ENCODE measurements at places on chromosomes 12 and 14.

- DNase-seq, result no peak
Observed at GRCh38 chr12:8822298-8822697, at the start of gene A2ML1. TSS of gene A2ML1 (plus strand) at chr12:8822621. CDS start at chr12:8822652, 31 bp downstream.

- peak; percentile 28 for DNase-seq
Observed at GRCh38 chr14:32761381-32761968, 177.2 kb upstream of the NPAS3 start.

- no peak for DNase-seq
Observed at GRCh38 chr12:124906606-124907261, 7.7 kb downstream of the UBC start.

DNA sequence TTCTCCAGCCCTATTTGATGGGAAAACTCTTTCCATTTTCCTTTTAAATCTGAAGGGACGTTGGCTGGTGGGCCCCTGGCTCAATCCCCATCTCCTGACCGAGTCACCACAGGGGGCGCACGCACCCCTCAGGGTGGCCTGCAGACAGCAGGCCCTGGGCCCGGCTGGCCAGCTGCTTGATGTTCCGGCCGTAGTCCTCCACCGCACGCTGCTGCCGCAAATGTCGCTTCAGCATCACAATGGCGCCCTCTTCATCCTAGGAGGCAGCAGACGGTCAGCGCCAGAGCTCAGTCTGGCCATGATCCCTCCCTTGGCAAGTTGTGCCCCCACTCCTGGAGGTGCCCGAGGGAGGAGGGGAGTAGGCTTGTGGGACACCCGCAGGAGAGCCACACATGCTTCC lies 70.0 kb downstream of the PLEKHG3 start:
- DNase-seq, result no peak

- no peak for DNase-seq
Observed at GRCh38 chr12:129401572-129401971, 502.3 kb downstream of the TMEM132D start.

DNA sequence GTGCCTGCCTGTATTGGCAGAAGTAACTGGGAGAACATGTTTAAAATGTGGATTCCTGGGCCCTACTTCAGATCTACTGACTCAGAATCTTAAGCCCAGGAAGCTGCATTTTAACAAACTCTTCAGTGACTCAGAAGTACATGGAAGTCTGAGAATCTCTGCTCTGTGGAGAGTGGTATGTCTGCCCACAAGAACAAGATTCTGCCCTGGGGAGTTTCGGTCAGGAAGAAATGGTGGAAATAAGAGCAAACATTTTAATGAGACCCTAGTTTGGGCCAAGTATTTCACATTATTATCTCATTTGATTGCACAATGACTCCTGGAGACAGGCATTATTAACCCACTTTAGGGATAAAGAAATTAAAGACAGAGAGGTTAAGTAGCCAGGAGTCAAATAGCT lies 8.2 kb downstream of the ALDH1L2 start:
- DNase-seq, result peak; percentile 52

DNA sequence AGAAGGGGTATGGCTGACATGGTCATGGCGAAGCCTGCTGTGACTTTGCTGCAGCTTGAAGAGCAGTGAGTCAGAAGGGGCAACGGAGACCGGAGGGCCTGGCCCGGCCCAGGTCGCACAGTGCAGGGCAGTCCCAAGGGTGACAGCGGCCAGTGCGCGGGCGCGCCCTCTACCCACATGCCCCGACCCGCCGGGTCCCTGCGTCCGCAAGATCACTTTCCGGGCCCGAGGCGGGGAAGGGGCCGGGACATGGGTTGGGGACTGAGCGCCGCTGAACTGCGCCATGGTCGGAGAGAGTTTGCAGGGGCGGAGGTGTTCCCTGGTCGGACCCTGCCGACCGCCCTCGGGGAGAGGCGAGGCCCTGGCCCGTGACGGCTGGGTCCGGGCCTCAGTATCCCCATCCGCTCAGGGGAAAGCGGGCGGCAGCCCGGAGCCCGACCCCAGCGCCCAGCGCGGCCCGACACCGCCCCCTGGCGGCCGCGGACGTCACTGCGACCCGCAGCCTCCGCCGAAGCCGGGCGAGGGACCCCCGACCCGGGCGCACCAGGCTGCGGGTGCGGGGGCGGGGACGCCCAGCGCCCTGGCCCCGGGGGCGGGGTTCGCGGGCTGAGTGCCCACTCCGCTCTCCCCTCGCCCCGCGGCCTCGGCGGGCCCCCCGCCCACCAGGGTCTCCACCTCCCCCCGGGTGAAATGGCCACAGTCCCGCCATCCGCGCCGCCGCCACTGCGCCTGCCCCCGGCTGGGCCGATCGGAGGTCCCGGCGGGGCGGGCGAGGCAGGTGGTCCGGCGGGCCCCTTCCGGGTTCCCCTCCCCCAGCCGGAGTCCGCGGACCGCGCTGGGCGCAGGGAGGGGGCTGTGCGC lies 7.2 kb upstream of the ANKRD9 start:
- no peak for DNase-seq

GRCh38 chr12:111037047-111037446 lies 116.7 kb upstream of the MYL2 start:
- no peak for DNase-seq

- DNase-seq, result no peak
Observed at GRCh38 chr12:78778339-78778738, 86.2 kb upstream of the SYT1 start.

- no peak for DNase-seq
Observed at GRCh38 chr12:97063292-97063935, 156.4 kb downstream of the NEDD1 start.

- no peak for DNase-seq
Observed at GRCh38 chr14:91496790-91497189, 13.3 kb downstream of the PPP4R3A start.

DNA sequence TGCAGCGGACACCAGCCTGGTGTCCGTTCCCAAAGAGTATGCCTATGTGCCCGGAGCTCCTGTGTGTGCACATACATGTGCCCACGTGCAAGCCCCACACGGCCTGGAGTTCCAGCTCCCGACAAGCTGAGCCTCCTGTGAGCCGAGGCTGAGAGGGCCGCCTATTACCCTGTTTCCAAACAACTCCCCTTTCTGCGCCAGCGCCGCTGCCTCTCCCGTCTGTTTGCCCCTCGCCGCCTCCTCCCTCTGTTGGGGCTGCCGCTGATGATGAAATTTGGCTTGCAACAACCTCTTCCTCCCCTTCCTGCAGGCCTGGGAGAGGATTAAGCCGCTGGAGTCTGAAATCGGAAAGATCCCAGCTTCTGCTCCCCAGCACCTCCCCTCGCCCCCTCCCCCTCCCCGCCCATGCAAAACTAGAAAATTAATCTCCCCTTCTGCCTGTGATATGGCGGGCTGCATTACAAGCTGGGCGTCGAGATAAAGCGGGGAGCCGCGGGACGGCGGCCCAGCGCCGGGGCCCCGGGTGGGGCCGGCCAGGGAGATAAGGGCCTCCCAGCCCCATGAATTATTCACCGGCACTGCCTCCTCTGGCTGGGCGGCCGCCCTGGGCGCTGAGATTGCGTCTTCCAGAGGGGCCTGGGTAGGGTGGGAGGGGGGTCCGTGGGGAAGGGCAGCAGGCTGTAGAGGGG lies 6.8 kb upstream of the ASIC1 start:
- DNase-seq, result no peak

GRCh38 chr12:93956551-93956950 lies 191.8 kb upstream of the PLXNC1 start:
- no peak for DNase-seq

- DNase-seq, result no peak
Observed at GRCh38 chr12:49645146-49646039, 22.0 kb downstream of the PRPF40B start.

DNA sequence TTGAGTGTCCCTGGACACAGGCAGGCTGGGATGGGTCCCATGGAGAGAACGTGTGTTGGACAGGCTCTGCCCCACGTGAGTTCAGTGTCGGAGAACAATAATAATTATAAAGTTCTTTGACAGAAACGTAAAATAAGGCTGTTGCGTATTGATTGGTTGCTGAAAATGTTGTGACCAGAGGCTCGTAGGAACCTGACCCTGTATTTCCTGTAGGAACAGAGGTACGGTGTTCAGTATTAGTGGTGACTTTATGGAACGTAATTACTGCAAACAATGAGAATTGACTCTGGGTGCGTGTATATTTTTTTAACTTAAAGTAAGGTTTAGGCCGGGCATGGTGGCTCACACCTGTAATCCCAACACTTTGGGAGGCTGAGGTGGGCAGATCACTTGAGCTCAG lies 7.8 kb downstream of the MTA1 start:
- DNase-seq, result no peak

DNA sequence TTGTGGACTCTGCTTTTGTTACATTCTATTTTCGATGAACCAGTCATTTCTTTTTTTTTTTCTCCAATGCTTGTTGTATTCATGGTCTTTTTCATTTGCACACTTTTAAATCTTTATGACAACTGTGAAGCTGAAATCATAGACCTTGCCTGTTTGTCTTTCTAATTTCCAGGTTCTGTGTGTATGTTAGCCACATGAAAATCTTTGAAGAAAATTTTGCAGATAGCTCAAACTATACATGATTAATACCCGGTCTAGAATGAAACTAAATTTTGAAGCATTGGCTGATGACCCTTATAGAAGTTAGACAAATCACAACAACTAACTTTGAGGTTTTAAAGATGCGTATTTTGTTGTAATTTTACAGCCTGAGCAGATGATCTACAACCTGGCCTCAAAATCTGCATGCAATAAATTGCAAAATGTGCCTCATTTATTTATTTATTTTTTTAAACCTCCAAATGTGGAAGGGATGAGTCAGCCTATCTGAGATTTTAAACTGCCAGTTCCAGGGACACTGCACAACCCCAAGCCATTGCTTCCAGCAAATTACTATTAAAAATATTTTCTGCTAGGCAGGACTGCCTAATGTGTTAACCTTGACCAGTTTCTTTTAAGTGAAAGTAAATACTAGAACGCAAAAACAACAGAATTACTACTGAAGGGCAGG lies 96.3 kb upstream of the NAV3 start:
- DNase-seq, result peak; percentile 12

DNA sequence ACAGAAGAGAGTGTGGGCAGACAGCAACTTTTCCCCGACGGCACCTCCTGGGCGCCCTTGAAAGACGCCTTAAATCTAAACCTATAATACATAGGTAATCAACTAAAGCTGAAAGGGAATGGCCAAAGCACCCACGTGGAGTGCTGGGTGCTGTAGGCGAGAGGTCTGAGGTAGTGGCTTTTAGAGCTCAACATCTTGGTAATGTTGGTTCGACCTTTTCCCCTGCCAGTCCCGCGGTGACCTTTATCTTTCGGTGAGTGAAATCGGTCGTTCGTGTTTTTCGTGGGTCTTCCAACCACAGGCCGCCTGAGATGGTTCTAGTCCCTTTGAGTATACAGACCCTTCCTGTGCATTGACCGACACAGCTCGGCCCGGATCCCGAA lies 9.1 kb downstream of the OR6S1 start:
- no peak for DNase-seq

- DNase-seq, result no peak
Observed at GRCh38 chr12:49750027-49750995, 9.0 kb downstream of the TMBIM6 start.

GRCh38 chr14:92252323-92252722 lies 70.6 kb upstream of the SLC24A4 start:
- DNase-seq, result no peak

DNA sequence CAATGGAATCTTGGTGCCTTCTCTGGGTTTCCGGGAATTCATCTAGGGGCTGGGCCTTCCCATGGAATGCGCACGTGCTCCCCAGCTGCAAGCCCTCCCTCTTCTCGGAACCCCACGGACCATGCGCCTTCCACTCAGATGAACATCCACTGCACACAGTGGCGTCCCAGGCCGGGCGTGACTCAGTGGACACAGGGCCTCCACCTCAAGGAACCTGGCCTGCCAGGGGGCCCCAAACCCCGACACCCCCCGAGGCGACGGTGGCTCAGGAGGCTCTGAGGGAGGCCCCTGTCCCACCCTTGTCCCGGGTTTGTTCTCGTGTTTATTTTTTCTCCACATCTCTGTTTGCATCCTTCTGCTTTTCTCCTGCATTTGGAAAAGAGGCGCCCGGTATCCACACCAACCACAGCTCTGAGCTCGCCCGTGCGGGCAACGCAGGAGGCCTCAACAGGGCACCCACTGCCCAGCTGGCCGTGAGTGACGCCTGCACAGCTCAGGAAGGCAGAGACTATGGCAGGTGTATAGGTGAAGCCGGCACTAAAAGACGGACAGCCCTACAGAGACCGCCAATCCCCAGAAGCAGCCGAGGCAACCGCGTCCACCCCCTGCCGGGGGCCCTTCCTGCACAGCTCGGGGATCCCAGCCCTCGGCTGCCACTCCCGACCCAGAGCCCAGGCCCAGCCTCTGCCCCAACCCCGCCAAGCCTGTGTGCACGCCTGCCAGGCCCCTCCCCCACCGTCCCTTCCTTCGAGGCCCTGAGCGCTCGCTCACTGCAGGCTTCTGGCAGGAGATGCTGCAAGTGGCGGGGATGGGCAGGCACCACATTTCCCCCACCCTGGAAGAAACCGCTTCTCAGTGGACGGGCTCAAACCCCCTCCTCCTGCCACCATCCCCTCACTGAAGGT lies 23.8 kb upstream of the GALNT9 start:
- no peak for DNase-seq

GRCh38 chr12:47814539-47815170 lies 5.0 kb downstream of the HDAC7 start:
- no peak for DNase-seq

- no peak for DNase-seq
Observed at GRCh38 chr12:51127050-51127729, 43.8 kb upstream of the CSRNP2 start.

- no peak for DNase-seq
Observed at GRCh38 chr12:113477842-113478215, 6.2 kb upstream of the LHX5 start.

DNA sequence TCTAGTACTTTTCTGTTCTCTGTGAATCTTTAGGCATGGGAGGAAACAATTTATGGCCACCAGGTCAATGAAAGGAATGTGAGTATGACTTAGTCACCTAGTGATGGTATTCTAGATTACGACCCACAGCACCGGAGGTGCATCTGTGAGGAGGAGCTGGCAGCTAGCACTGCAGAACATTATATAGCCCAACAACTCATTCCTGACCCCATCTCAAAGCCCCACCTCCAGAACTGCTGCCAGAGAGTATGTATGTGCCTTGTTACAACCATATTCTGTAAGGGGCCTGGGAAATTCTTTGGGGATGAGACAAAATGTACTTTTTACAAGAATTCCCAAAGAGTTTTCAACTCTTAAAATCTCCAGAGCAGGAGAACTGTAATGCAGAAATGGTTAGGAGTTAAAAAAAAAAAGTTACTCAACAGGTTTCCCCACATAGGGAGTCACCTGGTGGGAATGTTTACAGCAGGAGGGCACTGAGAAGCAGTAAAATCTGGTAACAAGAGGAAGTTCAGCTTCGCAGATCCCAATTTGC lies 34.9 kb upstream of the CERS5 start:
- peak; percentile 93 for DNase-seq

- DNase-seq, result peak; percentile 51
Observed at GRCh38 chr12:123471374-123472068, 13.6 kb downstream of the SNRNP35 start.

Measured in AG04449 (cell line).